ENCODE measurements at places on chromosomes 3 and 15.

GRCh38 chr3:70947579-70947978 is 635.1 kb upstream of the MDFIC2 start:
- DNase-seq, result no peak

DNA sequence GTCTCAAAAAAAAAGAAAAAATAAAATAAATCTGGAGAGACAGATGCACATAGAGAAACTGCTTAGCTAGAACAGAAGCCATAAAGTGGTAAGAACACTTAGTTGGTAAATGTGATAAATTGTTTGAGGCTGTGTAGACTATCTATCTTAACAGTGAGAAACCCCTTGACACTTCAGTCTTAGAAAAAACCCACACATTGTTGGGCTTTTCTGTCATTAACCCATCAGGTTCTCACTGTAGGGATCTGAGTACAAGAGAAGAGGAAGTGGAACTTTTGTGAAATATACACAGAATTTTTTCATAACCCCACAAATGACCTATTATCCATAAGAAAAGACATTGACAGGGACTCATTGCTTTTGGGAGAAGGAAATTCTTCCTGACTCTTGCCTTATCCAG is 24.4 kb downstream of the TP63 start:
- DNase-seq, result no peak

- DNase-seq, result no peak
Observed at GRCh38 chr15:48566668-48567067, 78.8 kb downstream of the FBN1 start.

- no peak for DNase-seq
Observed at GRCh38 chr15:49094923-49095322, 48.7 kb upstream of the SECISBP2L start.

DNA sequence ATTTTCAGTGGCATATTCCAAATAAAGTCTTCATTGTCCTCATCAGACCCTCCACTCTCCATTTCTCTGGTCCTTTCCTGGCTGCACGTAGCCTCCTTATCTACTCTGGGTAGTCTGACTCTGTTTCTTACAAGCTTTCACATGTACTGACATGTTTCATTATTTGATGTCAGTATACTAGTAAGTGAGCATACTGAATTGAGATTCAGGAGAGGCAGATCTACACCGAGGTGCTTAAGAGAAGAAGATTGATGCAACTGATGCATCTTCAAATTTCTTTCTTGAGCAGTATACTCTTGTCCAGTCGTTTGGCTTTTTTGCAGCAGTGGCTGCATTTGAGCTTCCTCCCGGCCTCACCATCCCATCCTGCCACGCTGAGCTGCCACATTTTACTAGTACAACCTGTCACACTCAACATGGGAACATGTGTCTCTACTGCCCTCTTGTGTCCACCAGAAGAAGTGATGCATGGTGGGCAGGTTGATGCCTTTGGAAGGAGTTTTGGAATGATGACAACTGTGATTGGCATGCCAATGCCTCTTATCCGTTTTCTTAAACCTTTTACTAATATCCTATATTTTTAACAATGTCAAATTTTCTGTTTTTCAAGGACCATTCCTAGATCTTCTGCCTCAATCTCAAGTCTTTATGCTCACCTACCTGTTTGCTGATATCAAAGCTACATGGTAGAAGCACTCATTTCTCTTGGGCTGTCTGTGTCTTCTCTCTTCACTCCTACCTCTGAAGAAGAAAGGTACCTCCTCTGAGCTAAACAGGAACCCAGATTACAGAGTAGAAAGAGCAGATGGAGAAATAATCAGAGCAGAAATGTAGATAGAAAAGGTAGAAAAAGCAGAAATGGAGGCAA is 38.7 kb downstream of the GUCA1C start:
- DNase-seq, result peak; percentile 53

DNA sequence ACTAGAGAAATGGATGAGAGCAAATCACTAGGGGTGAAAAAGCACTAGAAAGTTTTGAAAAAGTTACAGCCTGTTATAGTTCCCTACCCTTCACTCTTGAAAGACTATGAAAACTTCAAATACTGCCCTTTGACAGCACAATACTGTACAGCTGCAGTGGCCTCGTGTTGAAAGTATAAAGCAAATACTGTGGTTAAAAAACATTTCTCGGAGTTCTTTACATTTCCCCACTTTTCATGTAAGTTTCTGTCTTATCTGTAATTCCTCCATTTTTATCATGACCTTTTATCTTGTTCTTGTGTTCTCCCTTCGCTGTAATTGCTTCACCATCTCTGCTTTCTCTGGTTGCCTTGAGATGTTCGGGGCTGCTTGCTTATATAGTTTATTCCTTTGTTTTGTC is 423.8 kb upstream of the CFAP20DC start:
- no peak for DNase-seq

GRCh38 chr15:77391372-77391951 is 28.4 kb downstream of the PEAK1 start:
- DNase-seq, result no peak

GRCh38 chr15:89430530-89431341 is 65.6 kb downstream of the RHCG start:
- peak; percentile 91 for DNase-seq

- no peak for DNase-seq
Observed at GRCh38 chr3:38985581-38985980, 66.2 kb downstream of the SCN11A start.

DNA sequence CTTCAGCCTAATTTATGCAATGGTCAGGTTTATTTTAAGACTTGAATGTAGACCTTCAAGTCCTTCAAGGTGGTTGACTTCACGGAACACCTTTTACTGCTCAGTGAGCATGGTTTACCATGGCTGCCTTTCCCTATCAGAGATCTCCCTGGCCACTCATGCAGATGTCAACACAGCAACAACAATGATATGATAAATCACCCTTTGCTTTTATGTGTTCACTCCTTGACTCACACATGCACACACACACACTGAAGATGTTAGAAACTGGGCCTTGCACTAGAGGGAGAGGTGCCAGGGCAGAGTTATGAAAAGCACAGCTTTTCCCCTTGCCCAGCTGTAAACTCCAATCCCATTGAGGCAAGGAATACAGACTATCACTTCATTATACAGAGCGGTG is 134.4 kb downstream of the WNT5A start:
- no peak for DNase-seq

DNA sequence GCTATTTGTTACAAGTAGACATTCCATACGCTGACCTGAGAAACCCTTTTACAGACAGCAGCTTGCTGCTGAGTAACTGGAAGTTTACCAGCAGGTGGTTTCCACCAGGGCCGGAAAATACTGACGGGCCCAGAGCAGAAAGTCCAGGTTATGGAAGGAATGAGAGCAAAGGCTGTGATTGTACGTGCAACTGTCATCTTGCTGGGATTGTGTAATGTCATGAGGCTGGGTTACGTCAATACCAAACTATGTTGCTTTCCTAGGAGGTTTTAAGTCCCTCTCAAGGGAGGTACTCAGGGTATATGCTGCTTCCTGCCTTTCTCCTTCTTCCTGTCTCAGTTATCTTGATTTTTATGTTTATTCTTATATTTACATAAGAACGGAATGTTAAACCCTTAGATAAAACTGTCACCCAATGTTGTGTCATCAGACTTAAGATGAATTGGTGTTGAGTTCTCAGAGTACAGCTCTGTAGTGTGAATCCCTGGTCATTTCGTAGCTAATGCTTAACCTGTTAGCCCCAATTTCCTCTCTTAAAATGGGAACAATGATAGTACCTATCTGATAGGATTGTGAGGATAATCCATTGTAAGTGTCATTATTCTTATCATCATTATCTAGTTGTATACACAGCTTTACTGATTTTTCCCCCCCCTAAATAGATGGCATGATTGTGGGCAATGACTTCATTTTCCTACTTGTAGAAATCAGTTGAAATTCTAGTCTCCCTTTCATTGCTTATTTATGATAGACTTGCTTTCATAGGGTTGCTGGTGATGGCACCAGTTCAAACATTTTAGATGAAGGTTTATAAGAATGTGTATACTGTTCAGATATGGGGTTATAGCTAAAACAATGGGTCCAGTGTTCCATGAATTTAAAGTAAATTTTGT is 101.4 kb downstream of the FNDC3B start:
- no peak for DNase-seq

DNA sequence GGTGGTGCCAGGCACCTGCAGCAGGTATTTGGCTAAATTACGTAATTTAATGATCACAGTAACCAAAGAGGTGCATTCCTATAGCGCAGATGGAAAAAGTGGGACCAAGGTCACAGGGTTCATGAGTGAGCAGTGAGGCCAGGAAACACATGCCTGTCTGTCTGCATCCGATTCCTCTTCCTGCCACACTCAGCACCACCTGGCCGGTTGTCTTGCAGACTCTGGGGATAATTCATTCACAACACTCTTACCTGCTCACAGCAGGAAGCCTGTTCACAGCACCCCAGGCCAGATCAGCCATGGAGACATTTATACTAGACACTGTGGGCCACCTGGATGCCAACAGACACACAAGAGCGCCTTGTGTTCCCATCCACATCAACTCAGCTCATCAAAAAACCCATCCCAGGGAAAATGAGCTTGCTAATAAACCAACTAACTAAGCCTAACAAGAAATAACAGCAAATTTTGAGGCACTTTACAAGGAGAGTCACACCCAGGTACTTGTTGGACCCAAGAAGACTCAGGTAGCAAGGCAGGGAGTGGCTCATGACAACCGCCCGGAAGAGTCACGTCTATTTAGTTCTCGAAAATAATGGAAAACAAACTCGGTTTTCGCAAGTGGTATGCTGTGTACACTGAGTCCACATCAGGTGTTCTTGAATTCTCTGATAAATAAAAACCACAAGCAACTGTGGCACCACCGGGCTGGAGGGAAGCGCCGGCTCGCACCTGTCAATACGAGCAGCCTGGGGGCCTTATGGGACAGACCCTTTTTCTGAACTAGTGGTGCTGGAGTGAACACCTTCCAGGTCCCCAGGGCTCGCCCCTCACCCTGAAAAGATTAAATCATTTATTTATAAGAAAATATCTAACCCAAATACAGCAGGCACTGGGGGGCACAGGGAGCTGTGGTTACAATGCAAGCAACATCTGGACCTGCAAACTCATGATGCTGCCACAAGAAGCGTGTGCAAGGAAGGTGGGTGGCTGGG is 40.5 kb downstream of the FAM174B start:
- no peak for DNase-seq

- no peak for DNase-seq
Observed at GRCh38 chr3:108006881-108007331, 83.9 kb downstream of the CD47 start.

DNA sequence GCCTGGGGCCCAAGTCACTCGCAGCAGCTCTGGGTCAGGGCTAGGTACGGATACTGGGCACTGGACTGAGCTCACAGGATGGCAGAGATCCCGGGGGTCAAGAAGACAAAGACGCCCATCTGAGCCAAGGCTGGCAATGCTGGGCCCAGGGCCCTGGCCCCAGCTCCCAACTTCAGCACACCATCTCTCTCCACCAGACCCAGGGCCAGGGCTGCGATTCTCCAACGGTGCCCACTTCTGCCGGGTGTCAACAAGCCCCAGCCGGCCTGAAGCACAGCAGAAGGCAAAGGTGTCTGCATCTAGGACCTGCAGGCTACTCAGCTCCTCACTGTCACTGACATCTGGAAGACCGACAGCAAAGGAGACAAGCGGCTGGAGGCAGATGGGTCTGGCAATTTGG is 8.6 kb downstream of the WDR73 start:
- no peak for DNase-seq

DNA sequence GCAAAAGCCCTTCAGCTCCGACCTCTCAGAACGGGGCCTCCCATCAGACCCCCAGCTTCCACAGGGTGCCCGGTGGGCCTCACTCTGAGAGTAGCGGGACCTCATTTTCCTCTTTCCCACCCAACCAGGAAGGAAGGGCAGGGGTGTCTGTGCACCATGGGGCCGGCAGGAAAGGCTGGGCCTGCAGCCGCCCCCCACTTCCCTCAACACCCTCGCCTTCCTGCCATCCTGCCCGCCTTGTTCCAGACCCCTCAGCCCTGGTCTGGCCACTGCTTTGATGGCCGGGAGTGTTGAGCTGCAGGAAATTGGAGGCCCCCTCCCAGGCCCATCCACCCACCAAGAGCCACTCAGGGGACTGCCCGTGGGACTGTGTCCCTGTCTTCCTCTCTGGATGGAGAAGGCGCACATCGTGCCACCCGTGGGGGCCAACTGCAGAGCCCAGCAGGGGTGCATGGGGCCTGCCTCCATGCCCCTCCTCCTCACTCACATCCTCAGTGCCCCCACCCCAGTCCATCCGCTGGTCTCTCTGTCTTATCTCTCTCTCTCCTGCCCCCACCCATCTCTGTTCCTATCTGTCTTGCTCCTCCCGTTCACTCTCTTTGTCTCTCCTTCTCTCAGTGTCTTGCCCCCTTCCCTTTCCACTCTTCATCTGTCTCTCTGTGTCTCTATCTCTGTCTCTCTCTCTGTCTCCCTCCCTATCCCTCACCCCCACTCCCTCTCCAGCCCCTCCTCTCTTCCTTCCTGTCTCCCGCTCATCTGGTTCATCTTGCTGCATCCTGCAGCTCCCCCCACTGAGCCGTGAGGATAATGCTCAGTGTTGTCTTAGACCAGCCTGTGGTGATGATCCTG is 1.8 kb upstream of the PLXND1 start:
- peak; percentile 25 for DNase-seq

GRCh38 chr3:183774631-183775030 is 50.7 kb downstream of the MAP6D1 start:
- DNase-seq, result no peak

DNA sequence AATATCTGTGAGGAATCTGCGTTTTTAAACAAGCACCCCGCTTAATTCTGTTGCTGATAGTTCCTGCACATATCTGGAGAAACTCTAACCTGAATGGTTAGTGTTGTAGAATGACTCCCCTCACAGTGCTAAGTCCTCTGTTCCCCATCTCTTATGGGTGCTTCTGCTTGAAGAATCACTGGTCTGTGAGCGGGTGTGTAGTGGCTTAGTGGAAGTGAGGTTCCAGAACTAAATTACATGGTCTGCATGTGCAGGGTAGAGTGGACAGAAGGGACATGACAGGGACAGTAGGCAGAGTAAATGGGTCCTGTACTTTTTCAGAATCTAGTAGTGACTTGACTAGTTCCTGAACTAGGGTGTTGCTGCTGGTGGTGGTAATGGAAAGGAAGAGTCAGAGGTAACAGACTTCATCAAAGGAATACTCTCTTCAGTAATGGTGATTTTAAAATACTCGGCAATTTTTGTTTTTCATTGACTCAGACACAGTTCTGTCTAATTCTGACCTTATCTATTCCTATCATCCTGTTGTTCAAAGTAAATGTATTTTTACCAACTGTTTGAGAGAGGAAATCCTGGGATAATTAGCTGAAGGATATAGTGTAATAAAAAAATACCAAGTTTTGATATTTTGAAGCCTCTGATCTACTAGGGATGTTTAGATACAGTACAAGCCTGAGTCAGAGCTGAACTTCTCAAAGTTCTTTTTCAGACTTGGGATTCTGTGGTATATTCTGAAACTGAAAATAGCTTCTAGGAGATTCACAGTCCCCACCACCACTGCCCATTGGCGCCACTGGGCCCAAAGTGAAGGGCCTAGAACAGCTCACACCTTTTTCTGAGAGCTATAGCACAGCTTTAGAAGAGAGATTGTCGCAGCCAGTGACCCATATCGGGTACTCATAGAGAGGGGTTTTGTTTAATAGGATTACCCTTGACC is 55.5 kb downstream of the FNDC3B start:
- DNase-seq, result no peak

DNA sequence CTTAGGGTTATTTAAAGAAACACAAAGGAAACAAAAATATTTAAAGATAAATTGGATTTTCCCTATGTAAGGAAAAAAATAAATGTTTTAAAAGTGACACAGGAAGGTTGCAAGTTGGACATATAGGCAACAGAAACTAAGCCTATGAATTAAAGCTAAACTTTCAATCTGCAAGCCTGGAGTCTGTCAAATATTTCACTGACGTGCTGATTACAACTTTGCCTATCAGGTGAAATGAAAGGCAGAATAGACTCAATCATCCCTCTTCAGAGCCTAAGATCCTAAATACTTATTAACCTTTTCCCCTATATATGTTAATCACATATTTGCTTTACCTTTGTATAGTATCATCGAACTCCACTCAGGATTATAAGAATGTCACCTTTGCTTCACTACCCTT is 1068.0 kb upstream of the ALCAM start:
- DNase-seq, result no peak

Measured in midbrain (tissue), 1 donor.